Lower lobe of right lung (tissue), 2 donors: ENCODE measurements at places on chromosomes 7 and 10.

GRCh38 chr10:26662864-26663263, 34.6 kb upstream of the PDSS1 start:
- DNase-seq = no peak

GRCh38 chr10:89120931-89121763, 86.0 kb downstream of the CH25H start:
- DNase-seq = no peak

DNA sequence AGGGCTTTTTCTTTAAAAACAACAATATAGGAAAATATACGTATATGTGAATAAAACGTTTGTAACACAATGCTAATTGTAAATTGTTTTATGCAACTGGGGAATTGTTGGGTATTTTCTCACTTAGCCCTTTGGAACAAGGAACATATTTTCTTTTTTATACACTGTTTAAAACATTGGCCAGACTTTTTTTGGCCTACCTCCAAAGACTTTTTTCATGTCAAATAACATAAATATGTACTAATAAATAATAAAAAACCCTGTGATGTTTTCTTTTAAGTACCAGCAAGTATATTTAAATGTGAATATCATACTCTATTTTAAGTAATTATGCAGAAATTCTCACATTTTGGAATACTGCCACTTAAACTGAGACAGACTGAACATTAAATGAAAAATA, 15.7 kb downstream of the TMEM106B start:
- no peak for DNase-seq

- DNase-seq = peak; percentile 61
Observed at GRCh38 chr7:101162551-101163278, 2.7 kb downstream of the VGF start.
